RKO (cell line): ENCODE measurements at places on chromosomes 3 and 15.

DNA sequence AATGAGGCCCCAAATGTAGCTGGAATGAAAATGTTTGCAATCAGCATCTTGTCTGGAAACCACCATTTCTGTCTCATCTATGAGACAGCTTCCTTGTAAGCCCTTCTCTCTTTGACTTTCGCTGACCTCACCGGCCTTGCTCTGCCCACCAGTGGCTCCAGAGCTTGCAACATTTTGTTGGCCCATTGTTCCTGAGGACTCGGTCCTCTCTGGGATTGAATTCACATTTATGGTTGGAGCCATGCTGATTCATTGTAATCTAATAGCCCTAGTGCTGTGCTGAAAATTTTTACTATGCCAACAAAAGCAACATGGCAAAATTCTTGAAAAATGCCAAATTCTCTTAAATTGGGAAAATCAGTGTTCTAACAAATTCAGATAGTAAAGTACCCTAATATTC lies 37.2 kb downstream of the ABHD5 start:
- DNase-seq, result no peak

- no peak for DNase-seq
These were observed 253.6 kb upstream of the PEX5L start for GRCh38 chr3:180290300-180290699.

- no peak for DNase-seq
These were observed 161.2 kb upstream of the THBS1 start for GRCh38 chr15:39419651-39420050.

- no peak for DNase-seq
These were observed 51.9 kb downstream of the STRIT1 start for GRCh38 chr3:155241579-155241978.

DNA sequence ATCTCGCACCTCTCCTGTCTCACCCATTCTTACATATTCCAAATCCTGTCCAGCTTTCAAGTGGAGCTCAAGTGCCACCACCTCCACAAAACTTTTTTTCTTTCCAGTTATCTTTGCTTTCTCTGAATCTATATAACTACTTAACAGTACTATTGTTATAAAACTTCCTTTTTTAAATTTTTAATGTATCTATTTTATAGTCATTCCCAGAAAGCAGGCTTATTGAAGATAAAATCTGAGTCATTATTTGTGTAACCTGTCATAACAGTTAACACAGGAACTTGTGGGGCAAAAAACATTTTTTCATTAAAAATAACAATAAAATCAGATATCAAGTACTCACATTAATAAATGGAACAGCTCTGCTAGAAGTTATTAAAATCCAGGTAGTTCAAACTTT lies 73.3 kb upstream of the ALCAM start:
- DNase-seq, result no peak

DNA sequence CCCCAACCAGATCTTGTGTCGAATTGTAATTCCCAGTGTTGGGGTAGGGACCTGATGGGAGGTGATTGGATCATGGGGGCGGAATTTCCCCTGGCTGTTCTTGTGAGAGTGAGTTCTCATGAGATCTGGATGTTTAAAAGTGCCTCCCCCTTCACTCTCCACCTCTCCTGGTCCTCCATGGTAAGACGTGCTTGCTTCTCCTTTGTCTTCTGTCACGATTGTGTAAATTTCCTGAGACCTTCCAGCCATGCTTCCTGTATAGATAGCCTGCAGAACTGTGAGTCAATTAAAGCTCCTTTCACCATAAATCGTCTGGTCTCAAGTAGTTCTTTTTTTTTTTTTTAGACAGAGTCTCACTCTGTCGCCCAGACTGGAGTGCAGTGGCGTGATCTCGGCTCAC lies 42.3 kb downstream of the NR1D2 start:
- no peak for DNase-seq

DNA sequence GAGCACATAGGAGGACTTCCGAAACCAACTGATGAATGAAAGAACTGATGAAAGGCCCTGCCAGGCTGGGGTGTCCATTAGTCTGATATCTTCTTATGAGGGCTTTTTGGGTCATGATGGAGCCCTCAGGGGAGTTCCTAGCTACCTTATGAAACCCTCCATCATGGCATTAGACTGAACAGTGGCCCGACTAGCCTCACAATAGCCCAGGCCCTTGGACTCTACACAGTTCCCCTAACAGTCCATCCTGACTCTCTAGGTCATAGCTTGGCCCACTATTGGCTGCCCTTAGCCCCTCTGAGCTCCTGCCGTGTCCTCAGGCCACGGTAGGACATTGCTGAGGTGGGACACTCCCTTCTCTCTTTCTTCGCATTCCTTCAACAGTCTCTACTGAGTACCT lies 365.9 kb downstream of the CACNA2D3 start:
- DNase-seq, result no peak
